ENCODE measurements at places on chromosomes 4 and X. TPM values are rescaled to one million over a fixed set of nuclear protein-coding genes. Genes with fewer than 3 reads are reported as not detected.

DNA sequence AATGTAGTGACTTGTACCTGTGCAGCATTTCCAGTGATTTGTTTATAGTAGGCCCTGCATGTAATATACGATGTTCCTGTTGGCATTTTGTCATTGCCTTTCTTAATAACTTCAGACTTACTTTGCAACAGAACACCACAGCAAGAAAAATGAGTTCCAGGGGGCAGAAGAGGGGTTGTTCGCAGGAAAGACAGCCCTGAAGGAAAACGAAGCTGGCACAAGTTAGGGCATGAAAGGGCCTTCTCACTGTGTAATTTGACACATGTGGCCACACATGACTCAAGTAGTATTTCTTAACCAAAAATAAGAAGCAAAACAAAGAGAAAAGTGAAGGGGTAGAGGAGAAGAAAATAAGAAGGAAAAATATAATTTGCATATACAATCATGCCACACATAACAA, 265.8 kb upstream of the SMIM31 start:
- no peak for DNase-seq

- no peak for DNase-seq
These were observed 61.6 kb downstream of the SEC24D start for GRCh38 chr4:118774321-118774720.

GRCh38 chr4:30402276-30402675, 317.9 kb upstream of the PCDH7 start:
- DNase-seq = no peak

DNA sequence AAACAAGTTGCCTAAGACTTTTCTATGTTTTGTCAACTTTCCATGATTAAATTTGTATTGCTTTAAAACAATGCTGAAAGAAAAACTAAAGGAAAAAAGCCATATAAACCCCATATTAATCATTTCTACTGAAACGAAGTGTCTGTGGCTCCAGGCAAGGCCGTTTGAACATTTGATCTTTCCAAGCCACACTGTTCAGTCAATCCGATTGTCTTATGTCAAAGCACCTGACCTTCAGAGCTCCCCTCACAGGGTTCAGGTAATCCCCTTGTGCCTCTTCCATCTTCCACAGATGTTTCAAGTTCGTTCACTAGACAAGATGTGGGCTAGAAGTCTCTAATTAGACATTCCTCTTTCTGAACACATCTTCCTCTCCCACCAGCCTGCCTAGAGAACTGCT, 177.1 kb upstream of the NUDT10 start:
- DNase-seq = no peak

GRCh38 chr4:153079857-153080391, 124.3 kb upstream of the TRIM2 start:
- DNase-seq = no peak

DNA sequence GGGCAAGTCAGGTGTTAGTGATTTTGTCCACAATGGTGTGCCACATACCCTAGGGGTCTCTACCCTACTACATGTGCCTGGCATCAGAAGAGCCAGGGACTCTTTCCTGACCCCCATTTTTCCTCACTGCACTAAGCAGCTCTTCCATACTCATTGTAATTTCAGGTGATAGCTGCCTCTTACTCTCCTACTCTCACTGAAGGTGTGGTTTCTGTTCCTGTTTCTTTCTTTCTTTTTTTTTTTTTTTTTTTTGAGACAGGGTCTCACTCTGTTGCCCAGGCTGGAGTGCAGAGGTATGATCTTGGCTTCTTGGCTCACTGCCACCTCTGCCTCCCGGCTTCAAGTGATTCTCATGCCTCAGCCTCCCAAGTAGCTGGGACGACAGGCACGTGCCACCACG, 164.9 kb upstream of the USP9X start:
- no peak for DNase-seq

GRCh38 chr4:112152521-112152920, 7.3 kb downstream of the FAM241A start:
- DNase-seq = no peak

DNA sequence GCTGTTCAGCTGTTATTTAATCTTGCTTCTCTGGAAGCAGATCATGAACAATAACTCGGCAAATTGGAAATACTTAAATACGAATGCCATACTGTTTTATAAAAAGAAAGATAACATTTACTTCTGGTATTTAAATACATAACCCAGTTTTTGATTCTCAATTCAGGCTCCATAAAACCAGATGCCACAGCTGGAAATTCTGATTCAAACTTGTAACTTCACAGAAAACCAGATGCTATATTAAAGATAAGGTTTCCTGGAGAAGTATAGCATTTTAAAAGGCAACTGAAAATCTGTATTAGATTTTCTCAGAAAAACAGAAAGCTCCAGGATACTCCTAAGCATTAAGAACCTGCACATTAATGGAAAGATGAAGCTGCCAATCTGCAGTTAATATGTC, 40.2 kb downstream of the STX18 start:
- no peak for DNase-seq

DNA sequence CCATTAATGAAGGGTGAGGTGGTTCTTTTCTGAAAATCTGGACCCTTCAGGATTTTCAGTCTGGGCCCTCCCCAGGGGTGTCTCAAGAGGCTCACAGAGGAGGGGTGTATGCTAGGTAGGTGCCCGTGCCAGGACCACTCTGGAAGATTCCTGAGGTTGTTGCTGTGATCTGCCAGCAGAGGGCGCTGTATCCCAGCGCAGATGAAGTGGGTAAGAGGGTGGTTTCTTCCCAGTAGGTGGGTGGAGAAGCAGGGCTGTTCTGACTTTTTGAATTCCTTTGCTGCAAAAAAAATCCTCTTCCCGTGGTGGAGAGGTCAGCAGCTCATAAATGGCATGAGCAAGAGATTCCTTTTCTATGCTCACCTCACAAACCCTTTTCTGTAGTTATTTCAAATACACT, 51.1 kb downstream of the SCML1 start:
- peak; percentile 36 for DNase-seq

DNA sequence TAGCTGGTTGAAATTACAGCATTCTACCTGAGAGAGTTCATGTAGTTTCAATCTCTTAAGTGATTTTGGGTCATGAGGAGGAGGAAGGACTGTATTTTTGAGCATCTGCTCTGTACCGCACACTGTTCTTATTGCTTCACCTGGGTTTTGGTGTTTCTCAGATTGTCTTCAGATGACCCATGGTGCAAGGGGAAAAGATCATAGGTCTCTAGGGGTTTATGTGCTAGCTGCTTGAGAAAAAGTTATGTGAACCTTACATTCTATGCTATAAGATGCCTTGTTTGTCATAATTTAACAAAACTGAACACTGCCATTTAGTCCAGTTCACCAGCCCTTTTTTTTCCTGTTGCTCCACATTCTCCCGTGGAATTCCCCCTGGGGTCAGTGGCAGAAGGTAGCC, 60.4 kb downstream of the PDK3 start:
- DNase-seq = no peak

GRCh38 chrX:42025861-42026260, 102.5 kb upstream of the CASK start:
- DNase-seq = no peak

DNA sequence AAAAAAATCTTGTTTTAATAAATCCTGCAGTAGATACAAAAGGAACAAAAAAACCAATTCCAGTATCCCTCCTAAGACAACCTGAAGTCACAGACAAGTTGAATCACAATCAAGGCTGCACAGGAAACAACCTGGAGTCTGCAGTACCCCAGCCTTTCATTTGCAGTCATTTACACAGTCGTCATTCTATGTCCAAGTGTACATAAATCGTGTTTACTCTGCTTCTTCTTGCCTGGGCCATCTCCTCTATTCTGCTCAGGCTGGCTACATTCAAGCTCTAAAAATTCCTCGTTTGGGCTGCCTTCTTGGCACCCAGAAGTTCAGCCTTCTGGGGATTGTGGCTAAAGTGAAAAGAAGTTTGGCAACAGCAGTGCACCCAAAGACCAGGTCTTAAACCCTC, 37.8 kb downstream of the NALF2 start:
- no peak for DNase-seq

GRCh38 chr4:19983072-19983471, 268.6 kb upstream of the SLIT2 start:
- DNase-seq = no peak

DNA sequence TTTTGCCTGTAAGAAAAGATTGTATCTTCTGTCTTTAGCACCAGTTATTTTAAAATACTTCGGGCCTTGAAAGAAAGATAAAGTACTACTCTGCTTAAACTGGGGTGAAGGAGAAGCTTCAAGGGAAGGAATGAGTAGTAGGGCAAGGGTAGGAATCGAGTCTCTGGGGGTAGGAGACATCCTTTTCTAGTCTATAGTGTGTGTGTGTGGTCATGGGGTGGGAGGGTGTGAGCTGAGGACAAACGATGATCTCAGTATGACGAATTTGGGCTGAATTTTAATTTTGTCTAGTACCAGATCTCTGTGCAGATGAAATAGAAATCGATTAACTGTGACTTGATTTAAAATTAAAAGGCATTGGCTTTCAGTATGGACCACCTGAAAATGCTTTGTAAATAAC, 3.3 kb upstream of the MYOZ2 start:
- no peak for DNase-seq

GRCh38 chr4:1069394-1069793, 44.0 kb downstream of the RNF212 start:
- no peak for DNase-seq

DNA sequence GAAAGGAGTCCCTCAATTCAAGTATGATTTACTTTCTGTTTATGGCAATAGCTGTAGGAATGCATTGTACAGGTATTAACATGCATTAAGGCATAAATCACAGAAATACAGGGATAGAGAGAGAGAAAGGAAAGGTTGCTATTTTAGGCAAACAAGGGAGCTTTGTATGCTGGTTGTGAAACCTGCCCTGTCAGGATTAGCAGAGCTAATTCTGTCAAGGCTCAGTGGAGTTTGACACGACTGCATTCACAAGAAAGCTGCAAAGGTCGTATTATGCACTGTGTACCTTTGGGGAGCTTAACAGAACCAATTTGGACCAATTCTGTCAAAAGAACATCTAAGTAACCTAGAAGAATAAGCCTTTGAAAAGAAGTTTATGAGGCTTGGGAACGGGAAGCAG, 239.3 kb downstream of the GRIA2 start:
- no peak for DNase-seq

DNA sequence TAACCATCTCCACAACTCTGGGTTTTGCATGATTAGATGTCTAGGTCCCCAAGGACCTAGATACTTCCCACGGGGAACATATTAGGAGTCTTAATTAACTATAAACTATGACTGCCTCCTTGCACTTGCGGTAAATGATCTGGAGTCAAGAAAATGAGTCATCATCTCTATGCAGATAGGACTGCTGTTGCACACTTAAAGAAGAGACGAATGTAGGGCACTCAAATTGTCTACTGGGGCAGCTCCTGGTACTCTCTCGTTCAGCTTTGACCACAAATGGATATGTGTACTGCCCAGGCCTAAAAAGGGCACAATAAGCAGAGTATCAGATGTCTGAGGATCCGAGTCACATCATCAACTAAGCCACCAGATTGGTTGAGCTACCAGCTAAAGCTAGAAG, 1783.4 kb upstream of the AGA start:
- DNase-seq = no peak

DNA sequence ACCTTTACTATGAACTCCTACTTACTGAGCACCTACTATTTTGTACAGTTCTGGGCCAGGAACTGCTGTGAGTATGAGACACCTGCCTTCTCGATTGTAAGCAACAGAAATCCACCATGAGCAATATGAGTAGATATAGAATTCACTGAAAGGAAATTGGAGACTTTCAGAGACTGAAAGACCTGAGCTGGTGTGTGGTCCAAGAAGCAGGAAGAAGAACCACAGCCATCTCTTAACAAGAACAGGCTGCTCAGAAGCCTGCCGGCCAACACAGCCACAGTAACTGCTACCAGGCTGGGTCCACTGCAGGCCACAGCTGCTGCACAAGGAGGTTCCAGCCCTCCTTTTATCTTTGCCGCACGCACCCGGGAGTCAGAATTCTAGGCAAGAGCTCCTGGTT, 10.8 kb upstream of the ACSL1 start:
- DNase-seq = no peak

DNA sequence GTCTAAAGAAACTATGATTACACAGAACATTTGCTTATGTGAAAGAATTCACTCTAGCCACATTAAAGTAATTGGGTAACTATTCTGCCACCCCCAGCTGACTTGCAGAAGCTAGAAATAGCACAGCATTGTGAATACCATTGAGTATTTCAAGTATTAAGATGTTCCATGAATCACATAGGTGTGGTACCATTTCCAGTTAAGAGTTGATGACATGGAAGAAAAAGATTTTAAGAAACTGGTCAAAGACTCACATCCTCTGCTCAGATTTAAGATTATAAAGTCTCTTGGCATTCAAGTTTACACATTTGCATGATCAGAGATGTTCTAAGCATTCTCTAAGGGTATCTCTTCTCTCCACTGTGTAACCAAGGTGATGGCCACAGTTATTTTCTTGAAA, 287.5 kb downstream of the CAMK2D start:
- no peak for DNase-seq

GRCh38 chr4:173536808-173537429, 6.9 kb upstream of the HAND2 start:
- DNase-seq = no peak

- DNase-seq = no peak
These were observed 63.6 kb upstream of the ATP8A1 start for GRCh38 chr4:42720533-42720932.

GRCh38 chrX:23434356-23434884, 99.8 kb downstream of the PTCHD1 start:
- DNase-seq = no peak

DNA sequence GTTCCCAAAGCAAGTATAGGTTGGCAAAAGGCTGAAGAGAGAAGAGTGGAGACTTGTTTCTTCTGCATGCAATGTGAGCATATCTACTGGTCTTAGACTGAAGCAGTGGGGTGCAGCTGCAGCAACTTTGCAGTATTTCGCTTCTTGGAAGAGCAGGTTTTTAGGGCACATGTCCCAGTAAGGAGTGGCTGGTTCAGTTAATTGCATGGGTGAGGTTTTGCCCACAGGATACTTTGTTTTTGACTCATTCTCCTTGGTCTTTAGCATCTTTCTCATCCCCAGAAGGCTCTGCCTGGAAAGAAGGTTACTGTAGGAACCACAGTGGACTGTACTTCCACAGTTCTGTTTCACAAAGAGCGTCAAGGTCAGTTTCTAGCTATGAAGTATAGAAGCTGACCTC, 68.0 kb upstream of the NR3C2 start:
- no peak for DNase-seq

SMR3B gene
- not detected for total RNA-seq

PRRG3 gene
- total RNA-seq = not detected

NUDT10 gene
- 0.47 TPM for total RNA-seq

MAGEA11 gene
- not detected for total RNA-seq

CD40LG gene
- 38.4 TPM for total RNA-seq

PORCN gene
- 18.6 TPM for total RNA-seq

SSX4 gene
- total RNA-seq = not detected

IL2 gene
- total RNA-seq = 1.4 TPM

ANKRD50 gene
- total RNA-seq = 0.23 TPM

PCDH7 gene
- total RNA-seq = 0.07 TPM

ADH1A gene
- not detected for total RNA-seq

FAM241A gene
- 2.1 TPM for total RNA-seq

ACE2 gene
- not detected for total RNA-seq

CYLC1 gene
- total RNA-seq = not detected

All from T-cell (primary cell).